ENCODE measurements at places on chromosomes 12 and 14.

DNA sequence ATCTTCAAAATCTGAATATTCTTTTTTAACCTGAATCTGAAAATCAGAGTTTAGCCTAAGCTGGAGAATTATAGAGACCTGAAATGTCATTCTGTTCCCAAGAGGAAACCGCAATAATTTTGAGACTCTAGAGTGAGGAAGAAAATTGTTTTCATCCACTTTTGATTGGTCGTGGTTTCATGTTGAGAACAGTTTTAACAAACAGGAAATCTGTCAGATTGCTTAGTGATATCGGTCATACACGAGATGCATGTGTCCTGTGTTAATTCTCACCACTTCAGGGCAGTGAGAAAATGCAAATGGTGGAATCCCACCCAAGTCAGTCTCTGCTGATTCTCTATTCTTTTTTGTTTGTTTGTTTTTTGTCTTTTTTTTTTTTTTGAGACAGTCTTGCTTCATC lies 1498.5 kb upstream of the TMEM132C start:
- DNase-seq: no peak

- DNase-seq: no peak
These were observed 182.5 kb downstream of the ZFP36L1 start for GRCh38 chr14:68610251-68610793.

GRCh38 chr14:71240866-71241520 lies 333.7 kb downstream of the PCNX1 start:
- DNase-seq: no peak

DNA sequence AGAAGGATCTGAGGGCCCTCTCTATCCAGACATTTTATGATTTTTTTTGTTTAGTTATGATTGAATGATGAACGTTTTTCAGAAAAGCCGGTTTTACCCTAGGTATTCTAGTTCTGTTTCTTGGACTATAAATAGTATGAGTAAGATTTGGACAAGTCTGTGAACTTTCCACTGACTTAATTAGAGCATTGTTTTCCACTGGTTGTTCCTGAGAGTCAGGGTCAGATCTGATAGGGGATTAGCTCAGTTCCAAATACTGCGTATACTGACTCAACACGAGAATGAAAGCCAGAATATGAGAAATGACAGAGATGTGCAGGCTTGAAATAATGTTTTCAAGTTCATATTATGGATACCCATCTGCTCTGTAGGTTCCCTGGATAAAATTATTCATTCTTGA lies 361.6 kb downstream of the AEBP2 start:
- DNase-seq: no peak

DNA sequence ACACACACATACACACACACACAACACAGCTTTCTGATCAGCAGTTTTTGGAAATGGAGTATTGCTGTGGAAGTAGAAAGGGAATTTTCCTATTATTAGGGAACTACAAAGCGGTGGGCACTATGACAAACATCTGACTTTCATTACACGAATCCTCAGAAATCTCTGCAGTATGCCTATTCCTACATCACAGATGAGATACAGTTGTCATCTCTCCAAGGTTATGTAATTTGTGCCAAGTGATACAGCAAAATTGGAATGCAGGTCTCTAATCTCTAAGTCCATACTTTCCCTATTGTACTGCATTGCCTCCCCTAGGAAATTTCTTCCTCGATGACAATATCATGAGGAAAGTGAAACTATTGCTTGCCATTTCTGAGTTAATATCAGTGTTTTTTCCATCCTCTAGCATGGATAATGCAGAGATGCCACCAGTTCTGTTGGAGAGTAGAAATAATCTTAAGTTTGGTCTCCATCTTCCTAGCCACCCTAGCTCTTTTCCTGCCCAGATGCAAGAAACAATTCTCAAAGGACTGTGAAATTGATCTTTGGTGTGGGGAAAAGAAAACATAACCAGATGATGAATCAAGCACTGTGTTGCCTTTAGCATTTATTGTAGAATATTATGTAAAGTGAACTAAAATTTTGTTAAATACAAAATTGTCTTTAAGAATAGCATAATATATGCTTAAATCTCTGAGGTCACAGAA lies 94.7 kb downstream of the ERGIC2 start:
- peak; percentile 33 for DNase-seq

DNA sequence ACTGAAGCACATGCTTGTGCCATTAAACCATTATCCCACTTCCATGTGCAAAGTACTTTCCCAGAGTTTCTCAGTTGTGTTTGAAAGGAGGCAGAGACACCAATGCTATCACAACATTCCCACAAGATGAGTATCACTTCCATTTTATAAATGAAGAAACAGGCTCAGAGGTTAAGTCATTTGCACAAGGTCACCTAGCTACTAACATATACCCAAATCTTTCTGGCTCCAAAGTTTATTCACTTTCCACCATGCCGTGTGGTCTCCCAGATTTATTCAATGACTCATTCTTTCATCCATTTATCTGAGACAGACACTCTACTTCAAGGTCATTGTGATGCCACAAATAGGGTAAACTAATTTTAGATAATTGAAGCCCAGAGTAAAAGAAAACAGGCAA lies 9.4 kb downstream of the ART4 start:
- no peak for DNase-seq

- peak; percentile 63 for DNase-seq
These were observed 29.8 kb upstream of the CDKN3 start for GRCh38 chr14:54366736-54367735.

- no peak for DNase-seq
These were observed 94.7 kb downstream of the SLC5A8 start for GRCh38 chr12:101115326-101115725.

GRCh38 chr12:44774815-44775411 lies 101.2 kb downstream of the NELL2 start:
- no peak for DNase-seq

DNA sequence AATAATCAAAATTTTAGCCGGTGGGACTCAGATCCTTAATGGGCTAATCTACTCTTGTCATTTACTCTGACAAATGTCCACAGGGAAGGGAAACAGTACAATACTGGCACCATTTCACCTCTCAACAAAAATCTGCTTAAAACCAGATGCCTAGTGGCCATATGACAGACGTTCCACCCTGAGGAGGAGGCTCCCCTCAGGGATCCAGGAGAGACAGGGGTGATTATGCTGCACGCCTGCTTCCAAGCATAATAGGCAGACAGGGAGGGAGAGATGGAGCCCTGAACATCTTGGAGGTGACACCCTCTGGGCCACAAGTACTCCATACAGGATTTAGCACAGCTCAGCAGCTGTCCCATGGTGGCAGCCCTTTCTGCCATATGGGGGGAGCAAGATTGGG lies 24.8 kb upstream of the AKAP6 start:
- no peak for DNase-seq

GRCh38 chr14:87052646-87053225 lies 940.2 kb downstream of the GALC start:
- no peak for DNase-seq

DNA sequence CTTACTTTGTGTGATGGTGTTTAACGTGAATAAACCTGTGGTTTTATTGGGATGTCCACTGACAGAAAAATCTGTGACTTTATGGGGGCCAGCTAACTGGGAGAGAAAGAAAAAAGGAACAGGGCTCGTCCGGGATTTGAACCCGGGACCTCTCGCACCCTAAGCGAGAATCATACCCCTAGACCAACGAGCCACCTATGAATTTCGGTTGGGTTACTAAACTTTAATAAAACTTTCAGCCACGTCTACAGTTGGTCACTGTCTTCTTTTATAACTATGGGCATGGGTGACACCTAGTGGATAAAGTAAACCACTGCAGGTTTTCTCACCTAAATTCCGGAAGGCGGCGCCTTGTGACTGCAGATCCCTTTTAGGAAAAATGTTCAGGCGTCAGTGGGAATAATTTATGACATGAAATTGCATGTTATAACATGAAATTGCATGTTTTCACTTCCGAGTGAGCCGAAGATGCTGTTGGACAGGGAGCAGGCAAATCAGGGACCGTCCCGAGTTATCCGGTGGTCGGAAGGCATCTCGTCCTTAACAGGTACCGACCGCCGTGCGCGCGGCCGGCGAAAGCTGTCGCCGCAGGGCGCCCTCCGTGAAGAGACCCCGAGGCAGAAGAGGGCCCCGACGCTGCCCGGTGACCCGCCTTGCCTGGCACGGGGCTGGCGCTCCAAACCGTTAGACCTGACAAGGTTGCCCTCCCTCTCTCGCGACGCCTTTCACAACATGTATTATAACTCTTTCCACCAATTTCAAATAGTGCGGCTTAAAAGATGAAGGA lies 18.2 kb upstream of the RNASE12 start:
- DNase-seq: peak; percentile 85

DNA sequence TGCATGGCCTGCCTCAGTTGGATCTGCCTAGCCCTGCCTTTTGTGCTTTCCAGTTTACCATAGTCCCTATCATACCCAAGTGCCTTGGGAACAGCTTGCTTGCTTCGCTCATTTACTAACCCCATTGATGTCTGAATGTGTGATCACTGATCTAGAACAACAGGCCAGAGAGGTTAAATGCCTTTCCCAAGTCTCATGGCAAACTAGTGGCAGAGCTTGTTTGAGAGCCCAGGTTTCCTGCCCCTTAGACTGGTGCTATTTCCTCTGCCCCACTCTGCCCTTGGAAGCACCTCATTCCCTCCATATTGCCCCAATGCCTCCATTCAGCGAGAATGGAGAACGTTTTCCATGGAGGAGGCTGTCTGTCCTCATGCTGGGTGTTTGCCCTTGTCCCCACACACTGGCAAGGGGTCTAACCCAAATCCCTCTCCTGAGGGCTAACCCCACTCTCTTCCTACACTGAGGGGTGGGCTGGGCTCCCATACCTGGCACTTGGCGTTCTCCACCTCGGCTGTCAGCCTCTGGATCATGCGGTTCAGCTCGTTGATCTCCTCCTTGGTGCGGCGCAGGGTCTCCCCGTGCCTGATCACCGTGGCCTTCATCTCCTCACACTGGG lies 19.8 kb downstream of the KRT7 start:
- no peak for DNase-seq

DNA sequence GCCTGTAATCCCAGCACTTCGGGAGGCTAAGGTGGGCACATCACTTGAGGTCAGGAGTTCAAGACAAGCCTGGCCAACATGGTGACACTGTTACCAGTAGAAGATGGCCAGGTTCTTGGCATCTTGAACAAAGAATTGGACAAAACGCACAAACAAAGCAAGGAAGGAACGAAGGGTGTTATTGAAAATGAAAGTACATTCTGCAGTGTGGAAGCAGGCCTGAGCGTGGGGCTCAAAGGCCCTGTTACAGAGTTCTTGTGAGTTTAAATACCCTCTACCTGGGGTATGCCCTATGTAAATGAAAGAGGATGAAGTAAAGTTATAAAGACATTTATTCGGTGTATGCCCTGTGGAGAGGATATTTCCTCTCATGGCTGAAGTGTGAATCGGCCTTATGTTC lies 20.8 kb upstream of the CDK17 start:
- DNase-seq: no peak

DNA sequence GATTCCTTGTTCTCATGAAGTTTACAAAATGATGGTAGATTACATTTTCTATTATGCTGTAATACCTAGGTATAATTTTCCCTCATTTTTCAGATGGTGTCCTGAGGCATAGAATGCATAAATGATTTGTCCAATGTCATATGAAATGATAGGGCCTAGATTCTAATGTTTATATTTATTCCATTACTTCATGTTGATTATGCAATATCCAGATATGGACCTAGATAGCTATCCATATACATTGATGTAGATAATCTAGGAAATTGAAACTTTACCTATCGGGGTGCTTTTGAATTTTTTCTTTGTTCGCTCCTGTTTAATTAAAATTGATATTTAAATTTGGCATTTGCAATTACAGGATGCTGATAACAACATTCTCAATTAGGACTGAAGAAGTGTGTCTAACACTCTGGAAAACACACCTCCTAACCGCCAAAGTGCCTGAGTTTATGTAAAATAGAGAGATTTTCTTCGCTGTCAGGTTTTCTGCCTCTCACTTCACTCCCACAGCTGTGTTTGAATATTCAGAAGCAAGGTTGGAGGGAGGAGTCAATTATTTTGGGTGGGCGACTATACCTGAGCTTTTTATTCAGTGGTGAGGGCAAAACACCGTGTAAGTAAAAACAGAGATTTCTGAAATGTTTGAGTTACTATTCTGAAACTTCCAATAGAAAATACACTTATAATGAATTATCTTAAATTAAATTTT lies 164.4 kb upstream of the ATP2B1 start:
- no peak for DNase-seq

- no peak for DNase-seq
These were observed 3.5 kb downstream of the RPS6KL1 start for GRCh38 chr14:74919421-74920165.

DNA sequence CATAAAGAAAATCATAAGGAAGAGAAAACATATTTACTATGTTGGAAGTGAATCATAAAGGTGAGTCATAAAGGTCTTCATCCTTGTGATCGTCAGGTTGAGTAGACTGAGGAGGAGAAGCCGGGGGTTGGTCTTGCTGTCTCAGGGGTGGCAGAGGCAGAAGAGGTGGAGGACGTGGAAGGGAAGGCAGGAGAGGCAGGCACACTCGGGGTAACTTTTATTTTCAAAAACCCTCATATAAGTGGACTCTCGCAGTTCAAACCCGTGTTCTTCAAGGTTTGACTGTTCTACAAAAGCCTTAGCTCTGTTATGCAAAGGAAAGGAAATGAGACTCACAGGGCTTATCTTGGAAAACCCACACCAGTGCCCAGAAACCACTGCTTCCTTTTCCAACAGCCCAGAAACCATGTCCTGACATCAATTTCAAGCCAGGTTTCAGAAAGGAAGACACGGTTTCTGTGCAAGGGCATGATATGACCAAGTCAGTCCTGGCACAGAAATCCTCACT lies 14.0 kb downstream of the SMCO2 start:
- no peak for DNase-seq

- DNase-seq: no peak
These were observed 2.2 kb upstream of the DRAM1 start for GRCh38 chr12:101875162-101875561.

DNA sequence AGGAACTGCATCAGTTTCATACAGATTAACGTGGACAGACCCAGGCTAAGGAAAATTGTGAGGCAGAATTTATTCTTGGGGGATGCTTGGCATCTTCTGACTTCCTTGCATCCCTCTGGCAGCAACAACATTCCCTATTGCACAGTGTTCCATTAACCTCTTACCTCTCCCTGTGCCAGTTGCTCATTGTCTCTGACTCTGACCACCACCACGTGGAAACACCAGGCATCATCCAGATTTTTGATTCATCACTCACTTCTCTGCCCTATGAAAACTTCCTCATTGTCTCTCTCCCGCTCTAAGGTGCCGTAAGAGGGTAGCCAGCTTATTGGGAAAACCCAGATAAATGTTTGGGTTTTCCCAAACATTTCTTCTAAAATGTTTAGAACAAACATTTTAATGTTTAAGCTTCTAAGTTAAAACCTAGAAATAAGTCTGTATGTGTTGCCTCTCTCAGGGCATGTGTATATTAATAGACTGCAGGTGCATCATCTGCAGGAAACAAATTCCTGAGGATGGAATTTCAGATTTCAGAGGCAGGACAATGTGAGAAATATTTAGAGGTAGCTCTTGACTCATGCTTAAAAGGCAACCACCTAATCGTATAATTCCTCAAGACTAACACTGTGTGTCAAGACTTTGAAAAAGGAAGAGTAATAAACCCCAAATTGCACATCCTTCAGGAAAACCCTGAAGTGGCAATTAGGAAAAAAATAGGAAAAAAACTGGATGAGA lies 64.5 kb upstream of the SLC35F4 start:
- no peak for DNase-seq

- no peak for DNase-seq
These were observed 19.4 kb downstream of the KTN1 start for GRCh38 chr14:55599250-55599879.
